ENCODE measurements at places on chromosomes 7 and 10.

DNA sequence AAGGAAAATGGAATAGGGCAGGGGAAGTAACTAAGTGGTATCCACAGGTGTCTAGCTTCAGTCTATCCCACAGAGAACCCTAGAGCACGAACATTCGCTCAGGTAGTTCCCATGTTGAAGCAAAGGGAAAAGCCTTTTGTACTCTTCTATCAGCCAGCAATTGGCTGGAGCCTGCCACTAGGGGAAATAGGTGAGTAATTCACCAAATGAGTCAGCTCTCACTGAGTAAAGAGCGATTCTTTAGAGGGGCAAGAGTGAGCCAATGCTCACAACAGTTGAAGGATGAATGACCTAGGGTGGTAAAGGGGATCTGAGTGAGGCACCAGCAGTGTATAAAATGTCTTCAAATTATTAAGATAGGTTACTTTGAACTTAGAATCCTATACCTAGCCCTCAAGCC lies 94.1 kb upstream of the ZNF800 start:
- no peak for DNase-seq

- DNase-seq = no peak
These were observed 191.3 kb downstream of the HECW1 start for GRCh38 chr7:43303740-43304241.

DNA sequence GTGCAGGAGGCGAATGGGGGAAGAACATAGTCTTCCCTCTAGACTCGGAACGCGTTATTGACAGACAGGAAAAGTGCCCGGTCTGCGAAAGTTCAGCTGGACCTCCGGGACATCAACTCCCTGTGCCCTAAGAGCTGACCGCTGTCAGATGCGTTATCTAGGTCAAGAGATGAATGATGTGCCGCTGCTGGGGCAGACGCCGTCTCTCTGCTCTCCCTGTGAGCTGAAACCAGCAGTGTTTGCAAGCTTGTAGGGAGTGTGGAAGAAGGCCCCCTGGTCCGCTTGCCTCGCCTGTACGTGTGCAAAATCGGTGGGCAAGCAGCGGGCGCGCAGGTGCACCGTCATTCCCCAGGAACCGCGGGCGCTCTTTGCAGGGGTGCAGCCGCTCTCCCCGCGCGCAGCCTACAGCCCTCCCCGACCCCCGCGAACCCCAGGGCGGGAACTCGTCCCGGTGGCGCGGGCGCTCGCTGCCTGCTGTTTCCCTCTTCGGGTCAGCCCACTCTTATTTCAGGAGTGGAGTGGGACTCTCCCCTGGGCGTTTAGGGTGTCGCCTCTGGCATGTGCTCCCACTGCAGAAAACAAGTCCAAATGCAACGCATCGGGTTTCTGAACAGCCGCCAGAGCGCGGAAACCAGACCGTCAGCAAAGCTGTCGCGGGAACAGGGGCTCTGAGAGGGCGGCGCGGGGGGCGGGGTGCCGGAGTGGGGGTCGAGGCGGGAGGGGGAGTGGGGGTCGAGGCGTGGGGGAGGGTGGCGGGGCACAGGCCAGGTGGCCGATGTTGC lies 1.8 kb upstream of the PFKFB3 start:
- no peak for DNase-seq

- DNase-seq = no peak
These were observed 20.5 kb upstream of the CALD1 start for GRCh38 chr7:134758981-134759380.

GRCh38 chr10:72509206-72509799 lies 116.6 kb downstream of the MICU1 start:
- DNase-seq = no peak

Data from thoracic aorta (tissue), 2 donors.